ENCODE measurements at places on chromosomes 7 and 10. TPM values are rescaled to one million over a fixed set of nuclear protein-coding genes. Genes with fewer than 3 reads are reported as not detected.

Gene LRIT1
- total RNA-seq, result not detected

Gene ACSM6
- not detected for total RNA-seq

Gene PILRA
- total RNA-seq, result 0.22 TPM

Gene WNT2
- total RNA-seq, result not detected

Gene CALML3
- not detected for total RNA-seq

Gene CABCOCO1
- 0.11 TPM for total RNA-seq

Gene GNAT3
- not detected for total RNA-seq

Gene VPS26A
- total RNA-seq, result 36.4 TPM

Gene NPSR1
- not detected for total RNA-seq

Gene CEP41
- total RNA-seq, result 4.1 TPM

Gene VPS50
- 26.2 TPM for total RNA-seq

Gene DGKI
- 2.5 TPM for total RNA-seq

Gene CADPS2
- total RNA-seq, result 82.9 TPM

Gene PSD
- 0.11 TPM for total RNA-seq

Gene PLA2G12B
- total RNA-seq, result 0.43 TPM

Gene HTRA1
- total RNA-seq, result 43.1 TPM

Gene PHYH
- total RNA-seq, result 12.1 TPM

Gene SORCS1
- total RNA-seq, result not detected

Gene CALY
- total RNA-seq, result not detected

Gene BLNK
- not detected for total RNA-seq

Gene ZNF92
- total RNA-seq, result 8.2 TPM

Gene ADRA2A
- total RNA-seq, result under 0.01 TPM

Gene SPDYE5
- not detected for total RNA-seq

Gene ZP3
- 2.8 TPM for total RNA-seq

Gene CREB5
- 2.1 TPM for total RNA-seq

Gene COL1A2
- total RNA-seq, result 34.4 TPM

Gene SPDYE11
- total RNA-seq, result not detected

Gene GCK
- total RNA-seq, result 0.22 TPM

Gene PTN
- not detected for total RNA-seq

Gene TDRD1
- not detected for total RNA-seq

Gene PON3
- 0.11 TPM for total RNA-seq

Gene LIMK1
- total RNA-seq, result 9.5 TPM

Gene UCMA
- not detected for total RNA-seq

Gene PNLIPRP3
- not detected for total RNA-seq

Gene C7orf33
- total RNA-seq, result not detected

Gene CPA2
- not detected for total RNA-seq

Gene GIMAP6
- total RNA-seq, result 248 TPM

Gene BET1
- 41.9 TPM for total RNA-seq

Gene HGF
- total RNA-seq, result 0.33 TPM

Gene SLC16A12
- total RNA-seq, result not detected

Gene TMEM176B
- total RNA-seq, result not detected

Gene PPP1R17
- not detected for total RNA-seq

Gene GPR146
- 24.7 TPM for total RNA-seq

Gene SLC39A12
- total RNA-seq, result not detected

Gene PNLIP
- not detected for total RNA-seq

Gene TRPV6
- not detected for total RNA-seq

Gene ASAH2B
- total RNA-seq, result 2.2 TPM

Gene SPDYE1
- not detected for total RNA-seq

Gene STEAP2
- total RNA-seq, result 0.52 TPM

Gene ABCB1
- total RNA-seq, result 0.26 TPM

Gene AKR1C4
- total RNA-seq, result 0.09 TPM

Gene ZPBP
- not detected for total RNA-seq

Gene LRRC4
- total RNA-seq, result 1.4 TPM

Data from dermis lymphatic vessel endothelial cell (primary cell).